Endothelial cell (in vitro differentiated cells): ENCODE measurements at places on chromosomes 3 and 15.

GRCh38 chr15:98727115-98728040 is 79.0 kb downstream of the IGF1R start:
- peak; percentile 71 for DNase-seq

DNA sequence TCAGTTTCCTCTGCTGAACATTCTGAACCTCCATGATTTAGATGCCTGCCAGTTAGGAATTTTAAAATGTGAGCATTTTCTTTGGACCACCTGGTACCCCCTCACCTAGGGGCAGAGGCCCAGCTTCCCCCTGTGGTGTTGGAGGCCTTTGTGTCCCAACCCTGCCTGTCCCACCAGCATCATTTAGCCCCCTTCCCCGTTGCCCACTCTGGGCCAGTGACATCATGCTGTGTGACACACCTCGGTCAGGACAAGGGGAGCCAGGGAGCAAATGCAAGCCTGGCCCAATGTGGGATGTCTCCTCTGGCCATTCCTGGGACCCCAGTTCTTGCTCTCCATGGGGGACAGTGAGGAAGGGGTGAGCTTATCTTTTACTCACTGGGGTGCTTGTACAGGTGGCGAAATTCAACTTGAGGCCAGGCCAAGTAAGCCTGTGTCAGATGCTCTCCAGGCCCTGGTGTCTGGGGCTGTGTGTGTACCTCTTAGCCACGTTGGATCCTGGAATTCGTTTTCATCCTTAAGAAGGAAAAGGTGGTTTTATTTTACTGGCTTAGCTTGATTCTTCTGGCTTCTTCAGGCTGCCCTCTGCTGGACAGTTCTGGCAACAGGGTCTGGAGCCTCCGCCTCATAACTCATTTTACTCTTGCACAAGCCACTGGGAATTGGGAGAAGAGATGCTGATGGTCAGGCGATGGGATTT is 49.7 kb upstream of the MYZAP start:
- DNase-seq = peak; percentile 76

DNA sequence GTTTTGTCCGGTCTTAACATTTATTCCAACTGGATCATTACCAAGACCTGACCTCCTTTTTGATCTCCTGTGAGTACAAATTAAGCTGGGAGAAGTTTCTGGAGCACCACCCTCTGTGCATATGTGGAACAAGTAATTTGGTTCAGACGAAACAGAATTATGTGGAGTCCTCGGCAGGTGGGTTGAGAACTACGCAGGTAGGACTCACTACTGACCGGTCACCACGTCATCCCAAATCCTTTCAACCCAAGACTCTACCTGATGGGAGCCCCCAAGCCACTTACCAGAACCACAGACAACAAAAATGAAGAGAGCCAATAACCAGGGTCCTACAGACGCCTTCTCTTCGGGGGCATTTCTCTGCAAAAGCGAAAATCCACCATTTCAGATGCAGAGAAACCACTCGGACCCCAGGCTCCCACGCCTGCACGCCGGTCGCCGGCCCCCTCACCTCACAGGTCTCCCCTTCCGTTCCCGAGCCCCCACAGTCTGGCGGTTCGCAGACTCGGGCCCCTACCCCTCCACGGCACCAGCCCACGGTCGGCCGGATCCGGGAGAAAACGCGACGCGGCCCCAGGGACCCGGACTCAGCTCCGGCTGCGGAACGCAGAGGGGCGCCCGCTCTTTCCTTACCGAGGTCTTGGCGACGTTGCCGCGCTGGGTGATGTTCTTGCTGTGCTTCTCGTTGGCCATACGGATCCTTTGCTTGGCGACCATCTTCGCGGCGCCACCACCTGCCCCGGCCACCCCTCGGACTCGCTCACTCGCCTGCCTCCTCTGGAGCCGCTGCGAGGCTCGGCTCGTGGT is 674 bp downstream of the SERP1 start:
- DNase-seq = no peak

DNA sequence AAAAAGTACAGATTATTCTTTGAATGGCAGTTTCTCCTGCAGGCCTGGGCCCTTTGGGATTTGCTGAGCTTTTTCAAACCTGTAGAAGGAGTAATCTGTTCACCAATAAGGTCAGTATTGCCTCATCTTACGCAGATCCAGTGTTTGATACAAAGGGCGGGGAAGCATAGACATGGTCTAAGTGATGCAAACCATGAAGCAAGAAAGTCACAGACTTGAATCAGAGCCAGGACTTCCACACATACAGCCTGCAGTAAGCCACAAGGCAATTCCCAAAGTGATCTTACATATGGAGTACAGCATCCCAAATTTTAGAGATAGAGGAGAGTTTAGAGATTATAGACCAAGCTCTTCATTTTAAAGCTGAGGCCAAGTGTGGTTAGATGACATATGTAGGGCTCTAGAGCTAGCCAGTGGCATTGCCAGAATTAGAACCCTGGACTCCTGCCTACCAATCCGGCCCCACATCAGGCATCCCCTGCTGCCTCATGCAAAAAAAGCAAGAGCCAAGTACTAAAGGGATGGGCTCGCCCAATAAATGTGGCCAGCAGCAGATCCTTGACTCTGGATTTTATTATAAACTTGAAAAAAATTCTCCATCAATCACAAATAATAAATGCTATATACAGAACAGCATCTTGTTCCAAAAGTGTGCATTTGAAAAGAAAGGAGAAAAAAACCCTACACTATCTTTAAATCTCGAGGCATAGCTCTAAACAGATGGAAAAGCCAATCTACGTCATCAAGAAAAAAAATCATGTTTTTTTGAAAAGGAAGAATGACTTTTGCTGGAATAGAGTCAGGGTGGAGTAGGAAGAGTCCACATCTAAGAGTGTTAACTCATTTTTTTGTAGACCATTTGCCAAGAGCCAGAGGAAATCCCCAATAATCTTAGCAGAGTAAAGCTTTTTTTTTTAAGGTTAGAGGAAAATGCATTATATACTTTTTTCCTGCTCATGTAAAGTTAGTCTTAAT is 24.0 kb downstream of the ABI3BP start:
- no peak for DNase-seq

DNA sequence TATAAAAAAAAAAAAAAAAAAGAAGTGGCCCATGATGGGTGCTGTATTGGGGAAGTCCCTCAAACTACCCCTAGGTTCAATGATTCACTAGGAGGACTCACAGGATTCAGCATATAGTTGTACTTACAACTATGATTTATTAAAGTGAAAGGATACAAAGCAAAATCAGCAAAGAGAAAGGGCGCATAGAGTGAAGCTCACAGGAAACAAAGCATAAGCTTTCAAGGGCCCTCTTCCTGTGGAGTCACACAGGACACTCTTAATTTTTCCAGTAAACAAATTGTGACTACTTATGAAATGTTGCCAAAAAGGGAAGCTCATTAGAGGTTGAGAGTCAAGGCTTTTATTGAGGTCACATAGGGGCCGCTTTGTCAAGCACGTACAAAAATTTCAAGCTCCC is 153.7 kb upstream of the GAP43 start:
- no peak for DNase-seq

GRCh38 chr3:83193526-83193925 is 1432.1 kb upstream of the GBE1 start:
- no peak for DNase-seq

DNA sequence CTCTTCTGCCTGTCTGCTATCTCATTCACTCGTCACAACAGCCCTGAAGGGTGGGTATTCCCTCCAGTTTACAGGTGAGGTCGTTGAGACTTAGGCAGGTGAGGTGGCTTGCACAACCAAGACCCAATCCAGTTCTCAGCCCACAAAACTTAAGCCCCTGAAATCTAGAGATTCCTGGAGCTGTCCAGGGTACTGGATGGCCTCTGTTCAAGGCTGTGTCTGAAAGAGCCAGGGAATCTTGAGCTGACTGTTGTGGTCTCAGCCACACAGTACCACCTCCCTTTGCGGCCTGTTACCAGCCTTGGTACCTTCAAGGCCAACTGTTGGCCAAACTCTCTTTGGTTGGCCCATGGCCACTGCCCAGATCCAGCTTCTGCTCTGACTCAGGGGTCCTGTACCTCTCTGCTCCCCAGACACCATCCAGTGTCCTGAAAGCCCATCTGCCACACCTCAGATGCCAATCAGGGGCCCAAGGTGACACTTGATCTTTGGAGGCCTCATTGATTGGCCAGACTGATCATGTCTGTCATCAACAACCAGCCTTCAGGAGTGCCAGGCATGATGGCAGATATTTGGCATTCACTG is 10.9 kb upstream of the FAM107A start:
- DNase-seq = peak; percentile 65

GRCh38 chr3:193241716-193242115 is 694 bp downstream of the PLAAT1 start:
- DNase-seq = no peak

DNA sequence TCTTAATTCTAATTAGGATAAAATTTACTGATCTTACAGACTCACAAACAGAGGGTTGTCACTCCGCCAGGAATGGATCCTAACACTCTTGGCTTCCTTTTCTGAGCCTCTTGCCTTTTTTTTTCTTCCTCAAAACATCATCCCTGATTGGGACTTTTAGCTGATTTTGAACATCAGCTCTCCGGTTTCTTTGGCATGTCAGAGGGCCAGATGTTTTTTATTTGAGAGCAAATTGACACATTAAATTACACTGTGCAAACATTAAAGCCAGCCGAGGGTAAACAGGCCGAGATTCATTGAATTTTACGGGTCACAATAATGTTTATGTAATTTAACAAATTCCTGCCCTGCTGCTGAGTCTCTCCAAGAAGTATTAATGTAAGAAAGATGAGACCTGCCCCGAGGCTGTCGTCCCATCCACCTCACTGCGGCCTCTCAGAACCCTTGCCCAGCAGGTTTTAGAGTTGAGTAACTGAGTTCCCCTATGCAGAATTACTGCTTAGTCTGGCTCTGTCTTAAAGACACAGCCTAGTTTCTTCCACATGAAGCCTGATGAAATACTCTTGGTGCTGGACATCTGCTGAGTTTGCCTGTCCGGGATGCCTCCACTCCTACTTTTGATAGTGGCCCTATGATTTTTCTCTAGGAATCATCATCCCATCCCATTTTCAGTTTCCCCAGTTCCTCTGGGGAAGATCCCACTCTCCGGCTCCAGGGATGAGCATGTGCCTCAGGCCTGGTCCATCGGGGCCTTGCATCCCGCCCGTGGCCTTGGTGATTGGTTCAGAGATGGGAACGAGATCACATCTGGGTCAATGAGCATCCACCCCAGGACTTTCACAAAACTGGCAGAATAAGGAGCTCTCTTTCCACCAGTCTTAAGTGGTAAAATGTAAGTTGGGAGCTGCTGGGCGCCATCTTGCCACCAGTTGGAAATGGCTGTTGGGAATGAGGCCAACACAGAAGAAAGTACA is 226.6 kb upstream of the TLE3 start:
- DNase-seq = no peak

GRCh38 chr3:48656061-48656840 is 6.4 kb downstream of the CELSR3 start:
- DNase-seq = peak; percentile 82

DNA sequence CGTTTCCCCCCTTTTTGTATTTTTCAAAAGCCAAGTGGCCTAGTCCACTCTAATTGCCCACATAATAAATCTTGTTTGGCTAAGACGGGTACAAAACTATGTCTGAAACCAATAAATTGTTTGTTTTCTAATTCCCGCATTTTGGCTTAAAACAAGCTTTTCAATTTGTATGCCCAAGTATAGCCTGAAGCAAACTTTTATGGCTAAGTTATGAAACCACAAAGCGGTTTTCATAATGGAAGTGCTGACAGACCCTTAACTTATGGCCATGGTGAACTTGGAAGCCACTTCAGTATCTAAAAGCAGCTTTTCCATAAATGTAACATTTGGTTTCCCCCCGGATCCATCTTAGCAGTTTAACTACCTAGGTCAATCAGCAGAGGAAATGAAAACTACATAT is 29.9 kb upstream of the POLR2M start:
- no peak for DNase-seq

GRCh38 chr3:129122412-129123011 is 908 bp upstream of the RAB43 start:
- peak; percentile 24 for DNase-seq

DNA sequence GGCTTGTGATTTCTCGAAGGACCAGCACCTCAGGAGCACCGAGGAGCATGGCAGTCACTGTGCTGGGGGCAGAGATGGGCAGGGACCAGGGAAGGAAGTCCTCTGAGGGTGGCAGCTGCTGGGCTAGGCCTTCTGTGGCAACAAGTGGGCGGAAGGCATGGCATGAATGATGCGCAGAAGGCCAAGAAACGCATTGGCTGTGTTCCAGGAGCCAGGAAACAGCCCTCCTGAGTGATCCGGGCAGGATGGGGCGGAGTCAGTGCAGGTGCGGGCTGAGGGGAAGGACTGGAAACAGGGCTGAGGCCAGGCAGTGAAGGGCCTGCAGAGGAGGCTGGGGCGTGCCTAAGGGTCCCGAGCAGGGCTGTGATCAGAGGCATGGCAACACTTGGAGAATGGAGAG is 23.6 kb downstream of the MRPS11 start:
- DNase-seq = no peak

DNA sequence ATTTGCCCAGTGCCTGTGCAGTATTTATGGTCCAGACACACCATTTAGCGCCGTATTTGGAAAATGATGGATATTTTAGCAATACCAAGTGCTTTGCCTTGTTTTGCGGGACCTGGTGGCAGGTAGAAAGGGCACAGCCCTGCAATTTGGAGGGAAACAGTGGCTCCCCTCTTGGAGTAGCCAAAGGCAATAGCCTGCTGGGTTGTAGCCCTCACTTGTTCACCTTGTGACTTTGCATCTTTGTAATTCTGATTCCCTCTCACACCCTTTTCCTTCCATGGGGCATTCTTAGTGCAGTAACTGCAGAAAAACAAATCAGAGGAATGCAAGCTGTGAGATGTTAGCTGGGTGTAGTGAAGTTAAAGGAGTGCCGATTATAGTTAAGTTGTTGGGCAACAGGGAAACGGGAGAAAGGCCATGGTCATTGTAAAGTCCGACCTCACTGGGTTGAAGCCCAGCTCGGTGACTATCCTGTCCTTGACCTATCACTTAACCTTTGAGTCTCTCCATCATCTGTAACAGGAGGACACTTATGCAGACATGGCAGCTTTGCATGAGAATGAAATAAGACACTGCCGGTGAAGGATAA is 131.0 kb upstream of the KLHL25 start:
- DNase-seq = no peak

GRCh38 chr3:71725271-71725991 is at the start of gene EIF4E3:
EIF4E3 (minus strand) TSS chr3:71725402; CDS start chr3:71725367, 35 bp downstream.
- DNase-seq = peak; percentile 23

GRCh38 chr3:11159421-11159904 is 5.2 kb downstream of the HRH1 start:
- no peak for DNase-seq

DNA sequence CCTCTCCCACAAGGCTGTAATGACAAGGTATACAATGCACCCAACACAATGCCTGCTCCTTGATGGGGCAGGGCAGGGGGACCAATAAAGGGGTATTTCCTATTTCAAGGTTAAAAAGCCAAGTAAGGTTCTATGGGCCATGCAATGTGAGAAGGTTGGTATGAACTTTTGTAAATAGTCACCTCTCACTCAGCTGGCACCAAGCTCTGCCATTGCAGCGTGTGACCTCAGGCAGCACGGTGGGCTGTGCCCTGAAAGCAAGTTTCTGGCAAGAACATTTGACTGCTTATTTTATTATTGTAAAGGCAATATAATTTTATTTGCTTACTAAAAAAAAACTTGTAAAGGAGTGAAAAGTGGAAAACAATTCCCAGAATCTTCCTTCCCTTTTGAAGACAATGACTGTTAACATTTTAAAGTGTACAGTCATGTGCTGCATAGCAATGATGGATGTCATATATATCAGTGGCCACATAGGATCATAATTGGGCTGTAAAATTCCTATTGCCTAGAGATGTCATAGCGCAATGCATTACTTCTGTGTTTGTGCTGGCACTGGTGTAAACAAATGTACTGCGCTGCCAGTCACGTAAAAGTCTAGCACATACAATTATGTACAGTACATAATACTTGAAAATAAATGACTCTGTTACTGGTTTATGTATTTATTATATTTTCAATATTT is 167.3 kb upstream of the RORA start:
- no peak for DNase-seq

GRCh38 chr3:120742849-120743365 is 363 bp downstream of the GTF2E1 start:
- DNase-seq = no peak
